ENCODE measurements at places on chromosomes 3 and 15.

- no peak for DNase-seq
Measured at GRCh38 chr3:46214751-46215352, 6.7 kb upstream of the CCR1 start.

DNA sequence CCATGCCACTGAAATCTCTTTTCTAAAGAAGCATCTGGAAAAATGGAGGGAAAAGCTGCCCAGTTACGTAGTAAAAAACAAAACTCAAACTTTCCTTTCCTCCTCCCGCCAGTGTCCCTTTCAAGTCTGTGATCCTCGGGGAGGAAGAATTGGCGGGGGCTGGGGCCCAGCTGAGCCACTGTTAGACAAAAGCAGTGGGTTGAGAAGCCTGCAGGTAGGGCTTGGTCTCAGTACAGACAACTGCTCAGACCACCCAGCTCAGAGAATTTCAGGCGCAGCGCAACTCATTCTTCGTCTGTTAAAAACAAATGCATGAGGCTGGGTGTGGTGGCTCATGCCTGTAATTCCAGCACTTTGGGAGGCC is 117.1 kb downstream of the MYLK start:
- no peak for DNase-seq

DNA sequence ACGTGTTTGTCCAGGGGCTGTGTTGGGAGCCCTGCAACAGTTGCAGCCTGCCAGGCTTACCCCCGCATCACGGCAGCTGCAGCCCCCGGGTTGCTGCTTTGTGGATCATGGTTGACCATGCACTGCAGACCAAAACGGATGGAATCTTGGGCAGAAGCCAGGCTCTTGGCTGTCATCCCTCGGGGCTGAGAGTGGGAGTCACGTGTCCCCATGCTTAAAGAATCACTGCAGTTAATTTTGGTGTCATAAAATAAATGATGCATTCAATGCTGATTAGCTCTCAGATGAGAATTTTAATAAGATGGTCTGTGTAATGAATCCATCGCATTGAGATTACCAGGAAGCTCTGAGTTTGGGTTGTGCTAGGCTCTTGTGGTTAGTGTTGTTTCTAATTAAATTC is 115.6 kb downstream of the CHDH start:
- no peak for DNase-seq

DNA sequence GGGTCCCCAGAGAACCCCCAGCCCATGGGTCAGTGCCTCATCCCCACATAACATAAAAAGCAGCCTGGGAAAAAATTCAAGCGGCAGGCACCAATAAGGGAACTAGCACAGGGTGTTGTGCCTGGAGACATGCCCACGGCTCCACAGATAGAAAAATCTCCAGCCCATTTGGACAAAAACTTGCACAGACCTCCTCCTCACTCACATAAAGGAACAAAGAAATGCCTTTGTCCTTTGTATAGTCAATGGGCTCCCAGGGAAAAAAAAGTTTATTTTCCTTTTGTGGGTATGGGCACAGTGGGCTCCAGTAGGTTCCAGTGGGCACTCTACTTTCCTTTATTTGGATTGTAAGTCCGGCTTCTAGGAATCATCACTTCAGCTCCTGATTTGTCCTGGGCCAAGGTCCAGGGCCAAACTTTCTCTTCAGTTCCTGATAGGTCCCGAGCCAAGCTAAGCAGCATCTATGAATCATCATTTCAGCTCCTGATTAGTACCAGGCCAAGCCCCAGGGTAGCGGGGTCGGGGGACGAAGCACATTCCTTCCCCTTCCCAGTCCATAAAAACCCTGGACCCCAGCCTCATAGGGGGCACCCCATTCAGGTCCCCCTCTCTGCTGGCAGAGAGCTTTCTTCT is 1.6 kb upstream of the DNAH12 start:
- DNase-seq = no peak

GRCh38 chr3:152222327-152222726 is 46.4 kb upstream of the MBNL1 start:
- DNase-seq = no peak

DNA sequence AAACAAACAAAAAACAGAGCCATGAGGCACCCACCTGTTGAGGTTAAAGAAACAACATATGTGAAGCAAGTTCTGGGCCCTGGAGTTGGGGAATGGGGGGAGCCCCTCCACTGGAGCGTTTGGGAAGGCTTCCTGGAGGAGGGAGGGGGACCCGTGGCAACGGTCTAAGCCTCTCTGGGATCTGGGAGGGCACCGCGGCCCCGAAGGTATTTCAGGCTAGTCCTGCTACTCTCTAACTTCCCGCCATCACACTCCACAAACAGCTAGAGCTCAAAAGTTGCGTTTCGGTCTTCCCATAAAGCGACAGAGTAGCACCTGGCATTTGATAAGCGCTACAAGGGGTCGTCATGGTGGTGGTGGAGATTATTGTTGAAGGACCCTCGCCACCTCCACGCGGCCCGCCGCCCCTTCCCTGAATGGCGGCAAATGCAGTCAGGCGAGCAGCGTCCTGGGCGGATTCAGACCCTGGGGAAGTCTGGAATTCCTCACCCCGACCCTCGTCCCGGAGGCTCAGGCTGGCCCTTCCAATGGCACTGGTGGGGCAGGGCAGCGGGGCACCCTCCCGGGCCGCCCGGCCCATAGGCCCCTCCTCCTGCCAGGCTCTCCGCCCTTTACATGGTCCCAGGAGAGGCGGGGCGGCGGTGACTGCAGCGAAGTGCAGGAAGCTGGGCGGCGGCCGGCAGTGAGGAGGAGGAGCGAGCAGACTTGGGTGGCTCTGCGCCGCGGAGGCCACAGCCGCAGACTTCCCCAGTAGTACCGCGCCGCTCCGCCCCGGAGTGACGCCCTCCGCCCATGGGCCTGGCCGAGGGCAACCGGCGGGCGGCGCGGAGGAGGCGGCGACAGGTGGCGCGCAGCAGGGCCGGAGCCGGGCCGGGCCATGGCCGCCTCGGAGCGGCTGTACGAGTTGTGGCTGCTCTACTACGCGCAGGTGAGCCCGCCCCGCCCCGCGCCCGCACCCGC is at the start of gene NBEAL2:
Gene NBEAL2 (plus strand): TSS at position 682 of the 960 bp plus-strand sequence. CDS start 196 bp downstream, at position 878.
- DNase-seq = peak; percentile 76

DNA sequence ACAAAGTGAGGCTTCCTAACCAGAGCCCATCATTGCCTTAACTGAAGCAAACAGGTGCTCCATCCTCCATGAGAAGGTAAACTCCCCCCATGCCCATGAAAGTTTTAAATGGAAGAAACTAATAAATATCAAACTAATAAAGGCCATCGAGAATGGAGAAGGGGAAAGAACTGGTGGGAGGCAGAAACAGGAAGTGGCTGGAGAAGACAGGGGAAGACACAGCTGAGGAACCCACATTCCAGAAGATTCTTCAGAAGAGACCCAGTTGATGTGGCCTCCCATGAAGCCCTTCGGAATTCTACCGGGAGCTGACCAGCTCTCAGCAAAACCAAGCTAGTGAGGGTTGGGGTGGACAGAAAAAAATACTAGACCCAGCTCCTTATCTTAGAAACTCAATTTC is 41.6 kb downstream of the SH3BP5 start:
- DNase-seq = no peak

GRCh38 chr3:38544926-38545325 is 48.8 kb downstream of the EXOG start:
- DNase-seq = no peak

- DNase-seq = no peak
Measured at GRCh38 chr15:78257681-78258080, 6.7 kb upstream of the DNAJA4 start.

GRCh38 chr3:49170744-49171118 is 667 bp upstream of the KLHDC8B start:
- no peak for DNase-seq

DNA sequence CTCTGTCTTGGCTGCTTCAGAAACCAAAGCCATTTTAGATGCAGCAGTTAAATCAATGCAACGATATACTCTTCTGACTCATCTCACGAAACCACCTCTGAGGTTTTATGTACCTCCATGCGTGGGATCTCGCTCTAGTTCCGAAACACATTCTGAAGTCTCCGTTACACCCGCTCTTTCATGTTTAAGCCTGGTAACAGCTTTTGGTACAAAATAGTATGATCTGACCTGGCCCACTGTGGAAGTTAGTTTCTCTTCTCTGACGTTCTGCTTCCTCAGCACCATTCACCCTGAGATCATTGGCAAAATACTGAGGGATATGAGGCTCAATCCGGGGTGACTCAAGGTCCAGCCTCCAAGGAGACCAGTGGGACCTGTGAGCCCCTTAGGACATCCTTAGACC is 121.9 kb downstream of the TMEM266 start:
- DNase-seq = no peak

DNA sequence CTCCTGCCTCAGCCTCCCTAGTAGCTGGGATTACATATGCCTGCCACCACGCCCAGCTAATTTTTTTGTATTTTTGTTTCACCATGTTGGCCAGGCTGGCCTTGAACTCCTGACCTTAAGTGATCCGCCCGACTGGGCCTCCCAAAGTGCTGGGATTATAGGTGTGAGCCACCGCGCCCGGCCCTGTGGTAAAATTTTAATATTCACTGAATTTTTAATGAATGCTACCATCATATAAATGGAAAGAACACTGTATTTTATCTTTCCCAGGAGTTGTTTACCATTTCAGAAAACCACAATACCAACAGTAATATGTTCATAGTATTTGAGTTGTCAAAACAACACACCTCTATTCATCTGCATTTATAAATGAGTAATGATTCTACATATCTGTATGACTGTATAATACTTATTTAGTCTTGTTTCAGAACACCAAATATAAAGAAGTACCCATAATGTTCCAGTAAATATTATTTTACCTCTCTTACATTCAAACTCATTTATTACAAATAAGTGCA is 16.2 kb upstream of the MAGEF1 start:
- DNase-seq = no peak

DNA sequence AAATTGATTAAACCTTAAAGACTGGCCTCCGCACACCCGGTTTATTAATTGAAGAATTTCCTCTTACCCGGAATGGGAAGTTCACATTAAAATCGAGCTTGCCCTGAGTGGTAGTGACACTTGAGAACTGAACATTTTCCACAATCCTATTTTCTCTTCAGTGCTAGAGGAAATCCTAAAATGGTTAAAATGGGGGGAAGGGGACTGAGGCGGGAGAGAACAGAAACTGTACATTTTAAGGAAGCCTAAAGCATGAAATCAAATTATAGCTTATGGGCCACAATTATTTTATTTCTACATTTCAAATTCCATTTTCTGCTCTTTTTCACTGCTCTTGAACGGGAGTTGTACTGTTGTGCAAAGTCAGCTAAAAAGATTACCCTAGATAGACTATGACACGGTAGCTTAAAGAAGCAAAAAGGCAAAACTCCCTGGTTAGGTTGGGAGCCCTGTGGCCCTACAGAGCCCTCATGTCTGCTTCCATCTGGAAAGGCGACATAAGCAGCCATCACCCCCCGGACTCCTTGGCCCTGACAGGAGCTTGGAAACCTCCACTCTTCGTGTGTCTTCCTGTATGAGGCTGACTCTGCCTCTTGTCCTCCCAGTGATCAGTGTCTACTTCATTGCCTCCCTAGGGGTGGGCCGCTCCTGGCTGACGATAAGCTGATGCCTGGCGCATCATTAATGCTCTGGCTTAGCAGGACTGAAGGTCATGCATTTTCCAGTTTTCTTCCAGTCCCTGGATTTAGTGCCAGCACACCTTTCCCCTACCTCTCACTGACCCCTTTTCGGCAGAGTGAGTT is 79.3 kb downstream of the EEFSEC start:
- DNase-seq = no peak

DNA sequence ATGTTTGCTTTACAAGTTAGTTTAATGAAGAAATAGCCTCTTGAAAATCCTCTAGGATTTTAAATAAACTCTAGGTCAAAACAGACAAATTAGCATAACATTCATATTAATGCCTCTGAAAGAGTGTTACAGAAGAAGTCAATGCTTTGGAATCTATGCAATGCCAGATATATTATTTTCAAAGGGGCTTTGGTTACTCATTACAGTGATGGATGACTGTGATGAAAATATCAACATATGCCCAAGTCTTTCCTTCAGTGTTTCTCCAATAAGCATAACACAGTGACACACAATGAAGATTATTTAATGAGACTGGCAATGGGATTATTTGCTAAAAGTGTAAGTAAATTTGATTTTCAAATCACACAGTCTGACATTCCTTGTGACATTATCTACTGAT is 1247.2 kb downstream of the ROBO2 start:
- DNase-seq = no peak

DNA sequence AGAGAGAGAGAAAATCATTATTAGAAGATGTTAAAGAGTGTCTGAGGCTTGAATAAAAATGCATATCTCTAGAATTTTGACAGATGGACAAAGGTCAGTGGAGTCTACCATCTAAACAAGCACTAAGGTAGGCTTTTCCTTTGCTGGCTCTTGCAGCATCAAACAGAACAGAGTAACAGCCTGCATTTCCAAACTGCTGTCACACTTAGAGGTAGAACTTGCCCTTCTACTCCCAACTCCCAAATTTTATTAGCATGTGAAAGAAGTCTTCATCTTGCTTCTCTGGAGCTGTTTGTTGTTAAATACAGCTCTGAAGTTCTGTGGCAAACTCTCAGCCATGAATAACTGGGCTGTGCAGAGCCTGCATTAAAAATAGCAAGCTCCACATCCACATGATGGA is 4.1 kb upstream of the MB21D2 start:
- DNase-seq = no peak

DNA sequence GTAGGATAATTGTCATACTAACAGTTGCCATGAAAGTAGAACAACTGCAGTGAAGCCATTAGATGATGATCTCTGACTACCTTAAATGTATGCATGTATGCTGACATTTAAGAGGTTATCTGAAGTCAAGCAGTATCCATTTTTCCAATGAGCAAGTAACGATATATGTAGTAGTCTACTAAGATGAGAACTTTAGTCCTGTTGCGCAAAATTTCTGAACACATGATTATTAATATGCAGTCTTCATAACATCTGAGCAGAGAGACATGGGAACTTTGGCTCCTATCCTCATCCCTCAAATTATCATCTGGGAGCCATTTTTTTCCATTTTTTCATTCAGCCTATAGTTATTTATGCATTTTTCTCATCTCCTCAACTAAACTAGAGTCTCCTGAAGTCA is 79.2 kb downstream of the MME start:
- DNase-seq = no peak

GRCh38 chr3:21562243-21562642 is 188.8 kb downstream of the ZNF385D start:
- no peak for DNase-seq

DNA sequence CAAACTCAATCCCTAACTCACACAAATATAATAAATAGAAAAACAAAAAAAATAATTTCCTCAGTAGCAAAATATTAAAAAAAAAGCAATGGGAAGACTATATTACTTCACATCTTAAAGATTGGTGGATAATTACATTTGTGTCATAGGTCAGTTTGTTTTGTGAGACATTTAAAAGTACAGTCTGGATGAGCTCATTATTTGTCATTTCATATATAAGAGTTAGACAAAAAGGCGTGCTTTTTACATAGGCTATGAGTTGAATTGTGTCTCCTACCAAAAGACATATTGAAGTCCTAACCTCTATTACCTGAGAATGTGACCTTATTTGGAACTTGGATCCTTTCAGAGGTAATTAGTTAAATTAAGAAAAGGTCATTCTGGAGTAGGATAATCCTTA is 710.1 kb upstream of the CBLB start:
- DNase-seq = no peak

DNA sequence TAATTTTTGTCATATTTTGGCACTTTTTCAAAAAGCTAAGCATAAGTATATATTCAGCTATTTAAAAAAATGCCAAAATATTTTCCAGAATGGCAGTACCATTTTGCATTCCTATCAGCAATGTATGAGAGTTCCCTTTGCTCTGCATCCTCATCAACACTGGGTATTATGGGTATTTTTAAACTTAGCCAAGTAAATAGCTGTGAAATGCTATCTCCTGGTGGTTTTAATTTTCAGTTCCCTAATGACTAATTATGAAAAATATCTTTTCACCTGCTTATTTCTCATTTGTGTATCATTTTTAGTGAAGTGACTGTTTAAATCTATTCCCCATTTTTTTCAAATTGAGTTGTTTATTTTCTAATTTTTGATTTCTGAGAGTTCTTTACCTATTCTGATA is 199.7 kb upstream of the NECTIN3 start:
- DNase-seq = no peak

Measured in NCI-H748 treated with DMSO at 0.1 percent for 48 hours (cell line).